ENCODE measurements at places on chromosomes 4 and X. TPM values are rescaled to one million over a fixed set of nuclear protein-coding genes. Genes with fewer than 3 reads are reported as not detected.

DNA sequence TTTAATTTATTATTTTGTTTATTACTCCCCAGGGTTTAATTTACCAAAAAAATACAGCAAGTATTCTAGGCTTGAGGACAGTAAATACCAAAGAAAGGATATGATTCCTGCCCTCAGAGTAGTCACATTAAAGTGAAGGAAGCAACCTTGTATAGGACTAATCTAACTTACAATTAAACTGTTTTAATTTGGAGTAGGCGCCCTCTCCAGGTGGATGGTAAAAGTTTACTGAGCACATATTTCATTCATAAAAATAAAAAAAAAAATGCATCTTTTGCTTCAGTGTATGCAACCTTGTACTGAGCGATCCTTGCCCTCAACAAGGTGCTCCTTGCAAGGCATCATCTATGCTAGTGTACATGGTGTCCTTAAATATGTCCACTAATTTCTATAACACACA is 72.0 kb upstream of the MAGEB16 start:
- no peak overlapping the region for H3K4me3 ChIP-seq

- H3K4me3 ChIP-seq: no peak overlapping the region
- no peak for DNase-seq
- no peaks in the 10 kb centered on the region for H3K4me1 ChIP-seq
- H3K27me3 ChIP-seq: no peaks in the 10 kb centered on the region
These were observed 180.0 kb upstream of the GIMD1 start for GRCh38 chr4:106548446-106549044.

UGT2B10 gene
- total RNA-seq: not detected

CDKL2 gene
- total RNA-seq: 0.16 TPM

DNA sequence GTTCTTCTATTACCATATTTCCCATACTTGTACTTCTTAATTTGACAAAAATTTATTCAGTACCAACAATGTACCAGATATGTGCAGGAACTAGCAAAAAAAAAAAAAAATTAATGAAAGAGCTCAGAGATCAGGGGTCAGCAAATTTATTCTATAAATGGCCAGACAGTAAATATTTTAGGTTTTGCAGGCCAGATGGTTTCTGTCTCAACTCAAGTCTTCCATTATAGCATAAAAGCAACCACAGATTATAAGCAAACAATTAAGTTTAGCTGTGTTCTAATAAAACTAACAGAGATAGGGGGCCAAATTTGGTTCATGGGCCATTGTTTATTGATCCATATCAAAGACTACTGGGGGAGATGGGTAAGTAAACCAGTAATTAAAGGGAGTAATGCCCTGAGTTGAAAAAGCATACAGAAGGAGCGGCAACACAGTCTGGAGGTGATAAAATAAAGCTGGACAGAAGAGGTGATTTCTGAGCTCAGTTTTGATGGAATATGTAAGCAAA is 19.3 kb downstream of the NEK1 start:
- H3K27me3 ChIP-seq: no peaks in the 10 kb centered on the region
- DNase-seq: no peak
- no peak overlapping the region for H3K27ac ChIP-seq

- no peaks in the 10 kb centered on the region for H3K36me3 ChIP-seq
- no peak for DNase-seq
- no peak overlapping the region for H3K4me3 ChIP-seq
- H3K27ac ChIP-seq: no peak overlapping the region
- H3K4me1 ChIP-seq: no peaks in the 10 kb centered on the region
These were observed 98.1 kb upstream of the OTUD4 start for GRCh38 chr4:145278341-145279121.

DNA sequence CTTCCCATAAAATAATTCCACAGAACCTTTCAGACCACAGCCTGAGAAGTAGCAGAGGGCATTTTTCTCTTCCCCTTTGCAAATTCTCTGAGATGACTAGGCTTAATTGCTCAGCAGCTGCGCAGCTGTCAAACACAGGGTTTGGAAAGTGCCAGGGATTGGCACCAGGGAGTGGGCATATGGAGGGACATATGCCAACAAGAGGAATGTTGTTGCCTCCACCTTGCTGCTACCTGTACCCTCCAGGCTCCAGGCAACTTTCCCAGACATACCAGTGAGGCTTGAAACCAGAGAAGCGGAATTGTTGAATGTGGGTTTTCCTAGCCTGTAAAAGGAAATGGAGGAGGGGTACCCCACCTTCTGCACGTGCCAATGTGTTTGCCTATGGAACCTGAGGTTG is 256.2 kb upstream of the GPR101 start:
- DNase-seq: no peak
- no peaks in the 10 kb centered on the region for H3K36me3 ChIP-seq
- H3K4me3 ChIP-seq: no peak overlapping the region
- no peak overlapping the region for H3K27ac ChIP-seq
- H3K4me1 ChIP-seq: no peaks in the 10 kb centered on the region

- H3K4me3 ChIP-seq: no peak overlapping the region
- H3K27ac ChIP-seq: no peak overlapping the region
- H3K4me1 ChIP-seq: no peaks in the 10 kb centered on the region
- no peaks in the 10 kb centered on the region for H3K36me3 ChIP-seq
- no peak for DNase-seq
- H3K27me3 ChIP-seq: no peaks in the 10 kb centered on the region
These were observed 72.1 kb downstream of the IDS start for GRCh38 chrX:149433051-149433450.

DNA sequence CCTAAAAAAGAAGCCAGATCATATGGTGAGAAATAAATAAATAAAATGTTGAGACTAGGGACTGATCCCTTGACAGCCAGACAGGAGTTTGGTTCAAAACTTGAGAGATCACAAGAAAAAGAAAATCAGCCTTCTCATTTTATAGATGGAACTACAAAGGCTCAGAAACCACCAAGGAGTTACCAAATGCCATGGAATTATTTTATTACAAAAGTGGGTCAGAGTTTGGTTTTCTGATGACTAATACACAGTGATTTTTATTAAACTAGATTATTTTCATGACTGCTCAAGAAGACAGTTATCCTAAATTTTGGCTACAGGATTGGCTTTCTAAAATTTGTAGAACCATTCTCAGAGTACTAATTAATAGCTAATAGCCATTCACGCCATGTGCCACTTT is 6.2 kb downstream of the CXCL1 start:
- H3K27ac ChIP-seq: no peak overlapping the region
- H3K4me3 ChIP-seq: no peak overlapping the region
- H3K36me3 ChIP-seq: no peaks in the 10 kb centered on the region
- DNase-seq: no peak
- no peaks in the 10 kb centered on the region for H3K27me3 ChIP-seq

DNAAF6 gene
- not detected for total RNA-seq

- H3K4me3 ChIP-seq: no peak overlapping the region
- H3K36me3 ChIP-seq: no peaks in the 10 kb centered on the region
- H3K27ac ChIP-seq: no peak overlapping the region
- no peak for DNase-seq
- no peaks in the 10 kb centered on the region for H3K4me1 ChIP-seq
These were observed 22.4 kb upstream of the IL21 start for GRCh38 chr4:122643257-122643656.

- H3K4me1 ChIP-seq: no peaks in the 10 kb centered on the region
- H3K36me3 ChIP-seq: no peaks in the 10 kb centered on the region
- DNase-seq: no peak
- no peak overlapping the region for H3K27ac ChIP-seq
- H3K27me3 ChIP-seq: no peaks in the 10 kb centered on the region
- H3K4me3 ChIP-seq: no peak overlapping the region
These were observed 170.0 kb downstream of the ARHGAP10 start for GRCh38 chr4:147901916-147902315.

GRCh38 chr4:54541426-54542118 is 116.2 kb upstream of the KIT start:
- H3K27me3 ChIP-seq: no peaks in the 10 kb centered on the region
- no peaks in the 10 kb centered on the region for H3K36me3 ChIP-seq
- no peak for DNase-seq
- no peak overlapping the region for H3K4me3 ChIP-seq

DNA sequence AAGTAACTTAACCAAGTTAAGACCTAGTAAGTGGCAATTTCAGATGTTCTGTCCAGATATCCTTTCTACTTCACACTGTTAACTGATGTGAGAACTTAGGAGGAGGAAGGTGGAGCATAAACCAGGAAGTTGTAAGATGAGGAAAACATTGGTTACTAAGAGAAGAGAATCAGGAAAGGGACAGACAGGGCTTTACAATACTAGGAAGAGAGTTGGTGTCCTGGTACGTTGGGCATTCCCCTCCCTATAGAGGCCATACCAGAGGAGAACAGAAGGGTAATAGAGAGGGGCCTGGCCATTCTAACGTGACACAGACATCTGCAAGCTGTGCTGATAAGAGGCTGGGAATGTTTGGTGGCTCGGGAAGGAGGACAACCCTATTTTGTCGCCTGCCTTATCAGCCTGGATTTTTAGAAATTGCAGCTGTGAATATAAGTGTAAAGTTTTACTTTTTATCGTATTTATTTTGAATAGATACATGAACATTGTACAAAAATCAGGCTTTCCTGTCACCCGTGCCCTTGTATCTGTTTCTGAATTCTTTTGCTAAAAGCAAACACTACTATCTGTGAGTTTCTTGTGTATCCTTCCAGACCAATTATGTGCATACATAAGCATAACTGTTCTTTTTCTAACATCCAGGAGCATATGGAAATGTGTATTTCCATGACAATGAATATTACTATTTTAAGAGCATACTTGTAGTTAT is 53.5 kb upstream of the HPRT1 start:
- H3K4me3 ChIP-seq: no peak overlapping the region
- H3K27ac ChIP-seq: no peak overlapping the region
- DNase-seq: no peak
- H3K4me1 ChIP-seq: no peaks in the 10 kb centered on the region
- no peaks in the 10 kb centered on the region for H3K36me3 ChIP-seq
